ENCODE measurements at places on chromosomes 1 and 21.

- no peak for DNase-seq
Measured at GRCh38 chr1:198713081-198713480, 74.2 kb downstream of the PTPRC start.

- no peak for DNase-seq
Measured at GRCh38 chr1:32774950-32775634, 42.1 kb downstream of the YARS1 start.

DNA sequence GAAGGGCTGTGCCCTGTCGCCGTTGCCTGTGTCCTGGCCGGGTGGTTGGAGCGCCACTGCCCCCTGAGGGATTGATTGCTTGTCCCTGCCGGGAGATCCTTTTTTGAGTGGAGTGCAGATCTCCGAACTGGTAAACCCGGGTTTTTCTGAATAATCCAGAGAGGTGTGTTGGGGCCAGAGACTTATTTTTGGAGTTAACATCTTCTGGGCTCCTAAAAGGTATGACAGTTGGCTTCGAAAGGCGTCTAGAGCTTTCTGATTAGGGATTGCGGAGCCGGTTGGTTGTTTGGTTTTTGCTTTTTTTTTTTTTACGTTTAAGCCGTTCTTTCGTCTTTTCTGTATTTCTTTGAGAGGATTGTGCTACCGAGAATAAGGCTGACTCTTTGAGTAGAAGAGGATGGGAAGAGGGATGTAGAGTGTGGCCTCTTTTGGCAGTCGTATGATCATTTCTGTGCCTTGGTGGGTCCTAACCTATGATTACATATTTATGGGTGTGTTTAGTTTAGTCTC, 756 bp downstream of the RLF start:
- no peak for DNase-seq

DNA sequence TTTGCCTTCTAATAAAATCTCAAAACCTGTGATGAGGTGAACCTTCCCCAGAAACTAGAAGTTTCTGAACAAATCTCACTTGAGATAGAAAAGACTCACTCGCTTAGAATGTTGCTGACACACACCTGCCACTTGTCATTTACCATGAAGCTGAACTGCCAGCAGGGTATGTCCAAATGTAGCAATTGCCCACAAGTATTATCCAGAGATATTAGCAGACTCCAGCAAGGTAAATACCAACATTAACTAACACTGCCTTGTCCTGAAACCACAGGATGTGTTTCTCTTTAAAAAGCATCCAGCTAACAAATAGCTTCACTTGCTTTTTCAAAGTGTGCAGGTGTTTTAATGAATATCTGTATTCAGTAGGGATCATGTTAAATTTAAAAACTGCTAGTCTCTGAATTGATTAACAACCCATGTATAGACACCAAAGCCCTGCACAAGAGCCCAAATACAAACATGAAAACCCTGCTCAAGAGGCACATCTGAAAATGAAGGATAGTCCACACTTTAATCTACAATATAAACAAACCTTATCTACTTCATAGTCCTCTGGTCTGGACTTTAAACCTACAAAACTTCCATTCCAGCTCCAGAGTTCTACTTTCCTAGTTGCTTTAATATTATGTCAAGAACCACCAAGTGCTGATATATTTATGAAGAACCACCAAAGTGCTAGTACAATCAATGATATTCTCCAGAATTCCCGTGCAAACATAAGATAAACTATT, 19.3 kb downstream of the KRTAP8-1 start:
- no peak for DNase-seq

- no peak for DNase-seq
Measured at GRCh38 chr1:203661572-203661971, 34.9 kb downstream of the ATP2B4 start.

GRCh38 chr1:162972773-162973172, 96.4 kb upstream of the RGS4 start:
- no peak for DNase-seq
